Cardiac septum (tissue), 1 donor: ENCODE measurements at places on chromosomes 7 and 10. TPM values are rescaled to one million over a fixed set of nuclear protein-coding genes. Genes with fewer than 3 reads are reported as not detected.

The NDUFB8 gene
- total RNA-seq, result 351 TPM

The INA gene
- 0.08 TPM for total RNA-seq

The NCAPG2 gene
- total RNA-seq, result 3.6 TPM

The CYP3A5 gene
- 0.13 TPM for total RNA-seq

The FAM204A gene
- 62.7 TPM for total RNA-seq

The CHRM2 gene
- 83.7 TPM for total RNA-seq

The NEURL1 gene
- 0.54 TPM for total RNA-seq

The CRPPA gene
- total RNA-seq, result 7.3 TPM

The CALML3 gene
- total RNA-seq, result not detected

The IL6 gene
- total RNA-seq, result 5.8 TPM

The AGAP5 gene
- 5.2 TPM for total RNA-seq

The NAT16 gene
- total RNA-seq, result not detected

The CLDN3 gene
- total RNA-seq, result not detected

The LRRC17 gene
- 1.8 TPM for total RNA-seq

The BCCIP gene
- total RNA-seq, result 41.8 TPM

The CFAP70 gene
- 1.4 TPM for total RNA-seq

The ERVW-1 gene
- total RNA-seq, result not detected

The ACSL5 gene
- total RNA-seq, result 5.1 TPM

The COPS6 gene
- total RNA-seq, result 86.4 TPM

The LOXL4 gene
- total RNA-seq, result 17.9 TPM

The GPR26 gene
- total RNA-seq, result not detected

The SLC18A3 gene
- not detected for total RNA-seq

The CDNF gene
- 2.3 TPM for total RNA-seq

The PKD1L1 gene
- 2.5 TPM for total RNA-seq

The TMEM176A gene
- 26.1 TPM for total RNA-seq

The GSAP gene
- total RNA-seq, result 7.2 TPM

The CPEB3 gene
- 8.3 TPM for total RNA-seq

The LRRD1 gene
- total RNA-seq, result 0.43 TPM

The PNLIPRP1 gene
- not detected for total RNA-seq

The TMEM213 gene
- total RNA-seq, result not detected

The WDR86 gene
- not detected for total RNA-seq

The CAV2 gene
- 311 TPM for total RNA-seq

The MMP21 gene
- total RNA-seq, result not detected

The TMEM139 gene
- total RNA-seq, result 6.9 TPM

The HOXA4 gene
- total RNA-seq, result 1.1 TPM

The CLRN3 gene
- not detected for total RNA-seq

The EPHA1 gene
- not detected for total RNA-seq

The OR2A42 gene
- not detected for total RNA-seq

The PIK3CG gene
- 1.7 TPM for total RNA-seq

The FKBP9 gene
- total RNA-seq, result 137 TPM

The RSPH10B gene
- not detected for total RNA-seq

The NYAP1 gene
- total RNA-seq, result 0.22 TPM
